Stimulated activated CD8-positive, alpha-beta memory T cell treated with anti-CD3 and anti-CD28 coated beads, Interleukin-4, amount 100 ng/mL, for 4 hours (primary cell): ENCODE measurements at places on chromosomes 11 and 22.

GRCh38 chr11:19345848-19346681 is 105.3 kb upstream of the E2F8 start:
- DNase-seq = no peak

DNA sequence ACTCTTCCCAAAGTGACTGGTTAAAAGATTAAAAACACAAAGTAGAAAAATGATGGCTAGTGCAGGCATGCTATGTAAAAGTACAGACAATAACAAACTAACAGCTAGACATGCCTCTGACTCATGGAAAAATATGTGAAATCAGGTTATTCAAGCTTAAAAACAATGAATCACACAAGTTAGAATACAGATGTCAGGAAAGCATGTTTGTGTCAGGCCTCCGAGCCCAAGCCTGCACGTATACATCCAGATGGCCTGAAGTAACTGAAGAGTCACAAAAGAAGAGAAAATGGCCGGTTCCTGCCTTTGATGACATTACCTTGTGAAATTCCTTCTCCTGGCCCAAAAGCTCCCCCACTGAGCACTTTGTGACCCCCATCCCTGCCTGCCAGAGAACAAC is 110.1 kb downstream of the NOX4 start:
- DNase-seq = no peak

DNA sequence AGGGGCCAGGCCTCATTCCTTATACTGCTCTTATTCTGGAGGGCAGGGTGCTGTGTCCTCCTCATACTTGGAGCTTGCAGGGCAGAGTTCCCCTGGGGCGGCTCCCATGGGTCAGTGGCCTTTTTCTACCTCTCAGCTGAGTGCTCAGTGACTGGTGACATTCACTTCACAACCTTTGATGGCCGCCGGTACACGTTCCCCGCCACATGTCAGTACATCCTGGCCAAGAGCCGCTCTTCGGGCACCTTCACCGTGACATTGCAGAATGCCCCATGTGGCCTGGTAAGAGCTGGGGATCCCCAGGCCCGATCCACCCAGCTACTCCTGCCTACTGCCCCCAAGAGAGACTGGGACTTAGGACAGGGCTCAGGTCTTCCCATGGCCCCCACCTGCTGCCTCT is 14.5 kb downstream of the OTOG start:
- DNase-seq = no peak

DNA sequence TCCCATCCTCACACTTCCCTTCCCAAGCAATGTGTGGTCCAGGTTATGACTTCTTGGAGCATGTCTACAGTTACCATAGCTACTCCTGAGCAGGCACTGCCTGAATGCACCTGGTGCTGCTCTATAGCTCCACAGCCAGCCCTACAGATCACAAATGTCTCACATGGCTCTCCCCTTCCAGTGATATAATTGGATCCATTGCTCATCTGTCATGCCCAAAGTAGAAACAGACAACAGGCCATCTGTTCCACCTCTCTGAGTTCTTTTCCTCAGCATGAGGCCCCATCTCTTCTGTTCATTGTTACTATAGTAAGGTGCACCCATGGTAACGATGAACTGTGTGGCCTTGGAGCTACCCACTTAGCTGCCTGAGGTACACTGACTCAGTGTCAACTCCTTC is 320.3 kb upstream of the ZC3H12C start:
- DNase-seq = no peak

DNA sequence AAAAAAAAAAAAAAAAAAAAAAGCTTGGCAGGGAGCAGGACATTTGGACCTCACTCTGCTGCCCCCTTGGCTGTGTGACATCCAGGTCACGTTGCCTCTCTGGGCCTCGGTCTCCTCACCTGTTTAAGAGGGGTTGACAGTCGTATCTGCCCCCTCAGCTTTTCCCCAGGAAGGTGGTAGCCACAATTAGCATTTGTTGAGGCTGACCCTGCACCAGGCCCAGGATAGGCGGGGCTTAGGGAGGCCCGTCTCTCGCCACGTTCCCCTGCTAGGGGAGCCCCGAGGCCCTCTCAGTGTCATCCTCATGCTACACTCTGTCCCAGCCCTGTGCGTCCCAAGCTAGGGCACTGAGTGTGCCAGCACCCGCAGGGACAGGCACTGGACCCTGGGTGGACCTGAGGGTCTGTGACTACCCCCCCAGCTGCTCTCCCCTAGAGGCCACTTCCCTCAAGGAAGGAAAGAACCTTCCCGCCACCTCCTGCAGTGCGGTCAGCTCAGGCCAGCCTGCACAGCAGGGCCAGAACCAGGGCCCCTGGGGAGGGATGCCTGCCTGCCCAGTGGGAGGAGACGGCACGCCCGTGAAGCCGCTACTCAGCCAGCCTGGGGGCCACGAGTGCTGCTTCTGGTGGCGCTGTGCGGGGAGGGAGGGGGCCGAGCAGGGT is 38.5 kb upstream of the PPARA start:
- no peak for DNase-seq

DNA sequence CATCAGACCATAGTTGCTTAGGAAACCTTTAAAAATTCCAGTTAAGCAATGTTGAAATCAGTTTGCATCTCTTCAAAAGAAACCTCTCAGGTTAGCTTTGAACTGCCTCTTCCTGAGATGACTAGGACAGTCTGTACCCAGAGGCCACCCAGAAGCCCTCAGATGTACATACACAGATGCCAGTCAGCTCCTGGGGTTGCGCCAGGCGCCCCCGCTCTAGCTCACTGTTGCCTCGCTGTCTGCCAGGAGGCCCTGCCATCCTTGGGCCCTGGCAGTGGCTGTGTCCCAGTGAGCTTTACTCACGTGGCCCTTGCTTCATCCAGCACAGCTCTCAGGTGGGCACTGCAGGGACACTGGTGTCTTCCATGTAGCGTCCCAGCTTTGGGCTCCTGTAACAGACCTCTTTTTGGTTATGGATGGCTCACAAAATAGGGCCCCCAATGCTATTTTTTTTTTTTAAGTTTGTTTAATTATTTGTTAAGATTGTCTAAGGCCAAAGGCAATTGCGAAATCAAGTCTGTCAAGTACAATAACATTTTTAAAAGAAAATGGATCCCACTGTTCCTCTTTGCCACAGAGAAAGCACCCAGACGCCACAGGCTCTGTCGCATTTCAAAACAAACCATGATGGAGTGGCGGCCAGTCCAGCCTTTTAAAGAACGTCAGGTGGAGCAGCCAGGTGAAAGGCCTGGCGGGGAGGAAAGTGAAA is 73.4 kb downstream of the NCAPD3 start:
- no peak for DNase-seq

GRCh38 chr11:27217948-27218420 is 145.0 kb downstream of the CCDC34 start:
- no peak for DNase-seq

DNA sequence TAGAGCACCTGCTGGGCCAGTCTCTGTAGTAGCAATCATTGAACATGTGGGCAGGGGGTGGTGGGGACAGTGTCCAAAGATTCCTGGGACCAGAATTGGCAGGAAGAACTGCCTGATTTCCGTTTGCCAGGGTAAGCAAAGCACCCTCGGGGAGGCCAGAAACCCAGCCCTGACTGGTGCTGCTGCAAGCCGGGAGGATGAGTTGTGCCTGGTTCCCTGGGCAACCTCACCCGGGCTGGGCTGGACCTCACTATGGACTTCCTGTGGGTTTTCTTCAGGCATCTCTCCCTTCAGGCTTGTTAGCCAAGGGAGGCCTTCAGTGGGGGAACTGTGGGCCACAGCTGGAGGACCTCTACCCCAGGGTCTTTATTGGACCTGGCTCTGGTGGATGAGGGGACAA is 8.0 kb upstream of the POU2F3 start:
- no peak for DNase-seq

DNA sequence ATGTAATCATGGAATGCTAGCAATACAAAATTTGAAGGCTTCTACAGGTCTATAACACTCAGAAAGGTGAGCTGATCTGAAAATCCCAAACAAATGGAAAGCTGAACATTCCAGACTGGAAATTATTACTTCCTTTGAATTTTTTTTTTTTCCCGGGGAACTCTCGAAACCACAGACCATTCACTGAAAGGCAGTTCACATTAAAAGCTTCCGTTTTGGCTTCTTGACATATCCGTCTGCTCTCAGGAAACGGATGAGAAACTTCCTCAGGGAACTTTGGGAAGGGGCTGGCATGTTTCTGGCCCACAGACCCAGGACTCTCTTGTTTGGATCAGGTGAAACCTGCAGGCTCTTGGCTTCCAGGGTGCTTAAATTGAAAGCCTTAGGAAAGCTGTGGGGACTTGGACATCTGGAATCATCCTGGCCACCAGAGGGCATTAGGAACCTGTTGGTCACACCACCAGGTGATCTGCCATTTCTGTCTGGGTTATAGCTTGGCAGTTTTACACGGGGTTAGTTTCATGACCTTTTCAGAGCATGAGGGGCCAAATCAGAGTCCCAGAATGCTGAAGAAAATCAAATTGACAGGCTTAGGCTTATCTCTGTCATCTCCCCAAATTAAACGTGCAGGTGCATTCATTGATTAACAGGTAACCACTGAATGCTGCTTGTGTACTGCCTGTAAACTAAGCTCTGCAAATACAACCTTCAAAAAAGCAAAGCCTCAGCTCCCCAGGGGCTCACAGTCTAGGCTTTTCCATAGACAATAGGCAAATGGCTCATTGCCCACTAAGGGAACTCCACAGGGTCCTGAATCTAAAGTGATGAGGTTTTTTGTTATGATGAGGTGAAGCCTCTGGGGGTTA is 22.7 kb upstream of the GRAMD1B start:
- no peak for DNase-seq

GRCh38 chr11:84812471-84812969 is 814.6 kb downstream of the DLG2 start:
- no peak for DNase-seq

DNA sequence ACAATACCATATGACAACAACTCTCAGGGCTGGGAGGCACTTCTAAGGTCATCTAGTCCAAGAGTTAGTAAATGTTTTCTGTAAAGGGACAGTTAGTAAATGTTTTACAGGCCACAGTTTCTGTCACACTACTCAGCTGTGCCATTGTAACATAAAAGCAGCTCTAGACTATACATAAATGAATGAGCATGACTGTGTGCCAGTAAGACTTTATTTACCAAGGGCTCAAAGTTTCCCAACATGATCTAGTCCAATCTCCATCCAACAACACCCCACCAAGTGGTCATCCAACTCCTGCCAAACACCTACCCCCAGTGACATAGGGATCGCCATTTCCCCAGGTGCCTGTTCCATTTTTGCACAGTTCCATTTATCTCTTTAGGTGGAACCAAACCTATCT is 12.1 kb downstream of the SERGEF start:
- no peak for DNase-seq

DNA sequence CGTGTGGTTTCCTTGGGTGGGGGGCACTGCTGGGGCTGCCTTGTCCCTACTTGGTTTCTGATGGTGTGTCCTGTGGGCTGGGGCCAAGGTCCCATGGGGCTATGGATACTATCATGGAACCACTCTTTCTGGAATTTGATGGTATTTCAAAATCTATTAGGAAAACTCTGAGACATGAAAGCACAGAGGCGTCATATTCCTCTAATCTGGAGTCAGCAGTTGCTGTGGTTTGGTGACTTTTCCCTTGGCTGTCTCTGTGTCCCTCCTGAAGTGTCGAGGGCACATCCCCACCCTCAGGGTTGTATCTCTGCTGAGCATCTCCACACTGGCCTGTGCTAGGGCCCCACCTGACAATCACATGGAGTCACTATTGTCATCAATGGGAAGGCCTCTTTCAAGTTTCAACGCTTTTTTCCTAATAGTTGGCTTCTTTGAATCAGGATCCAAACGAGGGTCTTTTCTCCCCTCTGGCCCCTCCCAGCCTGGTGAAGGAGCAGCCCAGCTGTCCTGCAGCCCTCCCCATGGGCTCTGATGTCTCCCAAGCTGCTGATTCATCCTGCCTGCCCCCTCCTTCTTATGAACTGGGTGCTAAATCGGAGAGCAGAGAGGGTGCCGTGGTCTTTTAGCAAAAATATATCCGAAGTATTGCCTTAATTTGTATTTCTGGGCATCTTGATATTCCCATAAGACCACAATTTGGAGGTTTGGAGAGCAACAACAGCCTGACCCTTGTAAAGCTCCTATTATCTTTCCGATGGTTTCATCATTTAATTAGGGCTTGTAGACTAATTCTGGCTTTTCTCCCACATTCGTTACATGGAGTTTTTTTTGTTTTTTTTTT is 38.5 kb downstream of the MED15 start:
- no peak for DNase-seq

- DNase-seq = no peak
These were observed 402.3 kb downstream of the TBC1D22A start for GRCh38 chr22:47164514-47165337.

- no peak for DNase-seq
These were observed 2.3 kb downstream of the BCO2 start for GRCh38 chr11:112177589-112177988.

DNA sequence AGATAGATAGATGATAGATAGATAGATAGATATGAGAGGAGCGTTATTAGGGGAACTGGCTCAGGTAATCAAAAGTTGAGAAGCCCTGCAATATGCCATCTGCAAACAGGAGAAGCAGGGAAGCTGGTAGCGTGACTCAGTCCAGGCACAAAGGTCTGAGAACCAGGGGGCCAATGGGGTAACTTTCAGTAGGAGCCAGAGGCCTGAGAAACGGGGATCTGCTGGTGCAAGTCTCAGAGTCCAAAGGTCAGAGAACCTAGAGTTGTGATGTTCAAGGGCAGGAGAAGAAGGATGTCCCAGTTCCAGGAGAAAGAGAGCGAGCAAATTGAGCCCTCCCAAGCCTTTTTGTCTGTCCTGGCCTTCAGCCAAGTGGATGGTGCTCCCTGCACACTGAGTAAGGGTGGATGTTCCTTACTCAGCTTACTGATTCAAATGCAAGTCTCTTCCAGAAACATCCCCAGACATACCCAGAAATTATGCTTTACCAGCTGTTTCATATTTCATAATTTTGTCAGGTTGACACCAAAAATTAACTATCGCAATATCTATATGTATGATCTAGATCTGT is 87.8 kb upstream of the SLC22A12 start:
- no peak for DNase-seq

GRCh38 chr11:82858556-82859091 is 41.6 kb downstream of the PRCP start:
- DNase-seq = no peak

DNA sequence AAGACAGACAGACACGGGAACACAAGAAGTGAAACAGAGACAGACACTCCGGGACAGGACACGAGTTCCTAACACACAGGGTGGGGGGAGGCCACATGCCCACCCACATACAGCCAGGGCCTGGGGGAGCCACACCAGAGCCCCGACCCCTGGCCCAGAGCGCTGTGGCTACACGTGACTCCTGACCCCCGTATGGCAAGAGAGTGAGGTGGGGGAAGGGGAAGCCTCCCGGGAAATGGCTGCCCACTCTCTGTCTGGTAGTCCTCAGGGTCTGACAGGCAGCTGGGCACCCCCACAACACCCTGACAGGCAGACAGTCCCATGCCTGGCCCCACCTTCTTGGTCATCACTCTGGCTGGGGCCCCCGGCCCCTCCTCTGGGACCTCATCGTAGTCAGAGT is 38.6 kb upstream of the PDE2A start:
- DNase-seq = no peak

GRCh38 chr11:1926156-1927025 is 6.9 kb downstream of the TNNT3 start:
- no peak for DNase-seq

- no peak for DNase-seq
These were observed 63.6 kb upstream of the TIMP3 start for GRCh38 chr22:32737811-32738497.

- no peak for DNase-seq
These were observed 123.5 kb upstream of the APOA1 start for GRCh38 chr11:116960930-116961329.
